ENCODE measurements at places on chromosomes 5 and 9.

GRCh38 chr9:37029776-37030610 lies 4.1 kb downstream of the PAX5 start:
- DNase-seq = no peak

- DNase-seq = no peak
Observed at GRCh38 chr5:15529821-15530220, 29.8 kb downstream of the FBXL7 start.

GRCh38 chr9:18184401-18184800 lies 289.6 kb upstream of the ADAMTSL1 start:
- DNase-seq = peak; percentile 62

- DNase-seq = no peak
Observed at GRCh38 chr5:73529081-73529480, 30.8 kb downstream of the BTF3 start.

DNA sequence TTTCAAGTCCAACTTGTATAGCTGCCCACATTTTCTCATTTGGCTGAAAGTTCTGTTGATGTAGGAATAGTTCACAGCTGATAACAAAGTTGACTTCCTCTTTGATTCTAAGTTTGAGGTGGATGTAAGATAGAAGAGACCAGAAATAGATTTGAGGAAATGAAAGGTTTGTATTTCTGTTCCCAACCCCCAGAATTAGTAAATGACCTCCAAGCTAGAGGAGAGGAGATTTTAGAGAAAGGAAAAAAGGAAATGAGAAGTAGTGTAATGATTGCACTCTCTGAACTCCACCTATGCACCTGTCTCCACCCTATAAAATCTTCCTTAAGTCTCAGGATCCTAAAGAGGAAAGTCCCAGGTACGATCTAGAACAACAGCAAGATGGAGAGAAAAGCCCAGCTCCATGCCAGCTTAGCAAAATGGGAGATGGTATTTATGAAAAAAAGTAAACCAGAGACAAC lies 130.4 kb upstream of the POC5 start:
- DNase-seq = no peak

- peak; percentile 37 for DNase-seq
Observed at GRCh38 chr5:8340739-8341344, 471.9 kb downstream of the MTRR start.

GRCh38 chr9:87071473-87071872 lies 124.2 kb upstream of the GAS1 start:
- no peak for DNase-seq

- DNase-seq = no peak
Observed at GRCh38 chr9:81777482-81777881, 88.1 kb upstream of the TLE1 start.

Measured in kidney glomerular epithelial cell (primary cell).